B cell (primary cell): ENCODE measurements at places on chromosomes 4 and X. TPM values are rescaled to one million over a fixed set of nuclear protein-coding genes. Genes with fewer than 3 reads are reported as not detected.
A peak's percentile ranks its signal among the peaks of the same experiment; 100 is the strongest.

DNA sequence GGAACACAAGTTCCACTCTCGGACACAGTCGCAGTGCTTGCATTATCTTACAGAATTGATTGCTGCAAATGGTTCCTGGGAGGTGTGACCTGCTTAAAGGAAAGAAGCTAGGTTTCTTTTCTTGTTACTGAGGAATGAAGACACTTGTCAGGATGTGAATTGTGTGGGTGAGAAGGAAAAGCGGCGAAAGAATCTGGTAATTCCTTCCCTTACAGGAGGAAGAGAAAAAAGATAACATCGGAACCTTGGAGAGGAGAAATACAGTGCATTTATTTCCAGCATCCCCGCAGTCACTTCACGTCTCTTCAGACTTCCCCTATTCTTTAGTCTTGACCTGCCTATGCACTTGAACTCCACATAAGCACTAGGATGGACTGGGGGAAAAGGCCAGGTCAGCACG lies 389 bp upstream of the CCSER1 start:
- no peak for DNase-seq

DNA sequence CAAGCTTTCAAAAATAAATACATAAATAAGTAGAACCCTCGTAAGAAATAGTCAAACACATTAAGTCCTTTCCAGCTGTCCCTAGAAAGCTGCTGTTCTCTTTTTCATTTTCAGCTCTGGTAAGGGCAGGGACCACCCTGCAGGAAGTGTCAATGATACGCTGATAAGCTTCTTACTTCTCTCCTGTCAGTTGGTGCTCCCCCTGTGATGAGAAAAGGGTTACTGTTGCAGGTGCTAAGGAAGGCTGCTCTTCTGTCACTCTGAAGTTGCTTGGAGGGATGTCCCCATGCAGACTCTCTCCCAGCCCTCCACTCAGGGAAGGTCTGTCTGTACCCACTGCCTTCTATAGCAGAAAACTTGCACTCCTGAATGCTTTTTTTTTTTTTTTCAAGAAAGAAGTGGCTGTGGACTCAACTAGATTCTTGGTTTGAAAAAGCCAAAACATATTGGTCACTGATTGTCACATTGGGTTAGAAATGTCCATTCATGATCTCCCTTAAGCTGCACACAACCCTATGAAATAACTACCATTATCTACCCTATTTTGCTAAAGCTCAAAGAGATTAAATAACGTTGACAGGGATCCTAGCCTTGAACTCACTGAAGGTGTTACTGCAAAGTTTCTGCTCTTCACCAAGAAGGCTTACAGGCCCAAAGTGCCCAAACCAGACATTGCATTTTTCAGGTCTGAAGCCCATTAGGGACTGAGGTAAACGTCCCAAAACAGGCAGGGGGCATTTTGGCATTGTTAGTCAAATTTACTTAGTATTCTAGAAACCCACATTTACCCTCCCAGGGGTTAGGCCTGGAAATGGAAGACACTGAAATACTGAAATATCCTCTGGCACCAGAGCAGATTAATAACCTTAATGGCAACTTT lies 1.2 kb downstream of the CXCL3 start:
- no peak for DNase-seq

GRCh38 chrX:1390621-1391369 lies 1.1 kb downstream of the SLC25A6 start:
- DNase-seq: no peak

GRCh38 chrX:150547375-150548115 lies 20.9 kb upstream of the MTM1 start:
- DNase-seq: peak; percentile 39

DNA sequence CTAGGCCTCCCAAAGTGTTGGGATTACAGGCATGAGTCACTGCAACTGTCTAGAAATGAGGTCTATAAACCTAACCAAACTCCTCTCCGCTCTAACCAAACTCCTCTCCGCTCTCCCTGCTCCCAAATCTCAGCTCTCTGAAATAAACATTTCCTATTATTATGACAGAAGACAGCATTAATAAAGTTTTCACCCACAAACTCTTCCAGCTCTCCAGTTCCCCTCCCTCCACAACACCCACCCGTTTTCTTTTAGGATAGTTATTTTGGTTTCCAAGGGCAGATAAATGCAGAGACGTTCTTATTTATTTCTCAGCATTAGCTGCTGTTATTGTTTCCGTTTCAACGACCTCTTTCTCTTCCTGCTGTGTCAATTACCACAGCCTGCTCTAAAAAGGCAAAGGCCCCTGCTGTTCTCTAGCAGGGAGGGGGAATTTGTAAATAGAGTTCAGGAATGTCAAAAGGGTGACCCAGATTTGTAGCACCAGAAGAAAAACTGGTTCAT lies 13.3 kb upstream of the SCD5 start:
- no peak for DNase-seq

GRCh38 chr4:162706051-162706450 lies 460.6 kb downstream of the NAF1 start:
- no peak for DNase-seq

- DNase-seq: no peak
Observed at GRCh38 chr4:101198682-101199339, 148.5 kb downstream of the PPP3CA start.

The PDE6B gene
- 15.1 and 20.0 TPM in 2 replicates for total RNA-seq
